Urinary bladder (tissue), 4 donors: ENCODE measurements at places on chromosomes 13 and 19. TPM values are rescaled to one million over a fixed set of nuclear protein-coding genes. Genes with fewer than 3 reads are reported as not detected.

The NCR1 gene
- polyA plus RNA-seq, result 0.13 TPM

The GJB2 gene
- polyA plus RNA-seq, result 3.9 TPM

DNA sequence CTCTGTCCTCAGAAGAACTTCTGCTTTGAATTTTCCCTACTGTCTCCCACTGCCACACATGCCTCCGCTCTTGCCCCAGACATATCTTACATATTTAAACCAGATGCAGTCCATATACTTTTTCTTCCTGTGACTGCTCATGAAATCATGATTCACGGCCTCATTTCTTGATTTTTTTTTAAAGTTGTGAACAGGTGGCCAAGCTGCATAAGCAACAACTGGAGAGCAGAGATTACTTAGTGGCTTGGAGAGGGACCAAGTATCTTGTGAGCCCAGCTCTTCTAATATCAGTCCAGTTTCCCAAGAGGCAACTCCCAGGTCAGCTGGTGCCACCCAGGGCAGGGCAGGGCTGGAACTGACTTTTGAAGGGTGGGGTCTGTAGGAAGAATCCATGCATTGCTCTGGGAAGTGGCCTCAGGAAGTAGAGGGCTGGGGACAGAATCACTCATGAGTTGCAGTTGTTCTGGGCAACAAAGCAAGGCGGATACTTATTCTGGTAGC, 152.4 kb downstream of the LMO7 start:
- DNase-seq, result no peak

- DNase-seq, result no peak
These were observed 29.7 kb downstream of the OLFM2 start for GRCh38 chr19:9906475-9907087.

The TLE2 gene
- polyA plus RNA-seq, result 69.9 TPM

The CAPN12 gene
- 3.2 TPM for polyA plus RNA-seq

DNA sequence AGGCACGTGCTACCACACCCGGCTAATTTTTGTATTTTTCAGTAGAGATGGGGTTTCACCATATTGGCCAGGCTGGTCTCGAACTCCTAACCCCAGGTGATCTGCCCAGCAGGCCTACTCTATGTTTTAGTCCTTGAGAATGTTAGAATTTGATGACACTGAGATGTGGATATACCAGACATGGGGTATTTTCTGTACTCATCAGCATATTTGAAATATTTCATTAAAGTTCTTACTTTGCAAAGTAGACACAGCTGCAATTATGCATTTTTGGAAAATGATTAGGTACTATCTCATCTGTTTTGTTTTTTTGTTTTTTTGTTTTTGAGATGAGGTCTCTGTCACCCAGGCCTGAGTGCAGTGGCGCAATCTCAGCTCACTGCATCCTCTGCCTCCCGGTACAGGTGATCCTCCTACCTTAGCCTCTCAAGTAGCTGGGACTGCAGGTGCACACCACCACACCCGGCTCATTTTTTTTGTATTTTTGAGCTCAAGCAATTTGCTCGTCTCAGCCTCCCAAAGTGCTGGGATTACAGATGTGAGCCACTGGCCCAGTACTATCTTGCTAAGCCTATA, 12.7 kb downstream of the SPINT2 start:
- DNase-seq, result no peak

The CD79A gene
- polyA plus RNA-seq, result 0.80 TPM

DNA sequence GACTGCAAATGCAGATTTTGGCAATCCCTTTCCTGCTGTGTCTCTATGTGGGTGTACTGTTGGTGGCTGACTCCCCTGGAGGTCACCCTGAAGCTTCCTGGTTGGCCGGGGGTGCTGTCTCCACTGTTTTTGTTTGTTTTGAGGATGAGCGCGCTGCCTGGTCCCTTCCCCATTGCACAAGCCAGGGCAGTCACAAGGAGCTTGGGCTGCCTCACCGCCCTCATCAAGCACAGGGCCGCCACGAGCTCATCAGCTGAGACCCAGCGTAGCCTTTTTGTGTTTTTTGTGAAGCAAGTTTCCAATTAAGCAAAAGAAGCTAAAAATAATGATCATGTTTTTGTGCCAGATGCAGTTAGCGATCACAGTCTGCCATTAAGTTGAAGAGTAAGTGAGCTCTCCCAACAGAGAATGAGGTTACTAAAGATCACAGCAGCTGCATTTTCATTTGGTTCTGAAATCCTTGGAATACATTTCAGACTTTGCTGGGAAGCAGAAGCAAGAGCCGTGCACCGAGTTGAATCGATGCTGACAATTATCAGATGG, 57.8 kb downstream of the GGACT start:
- DNase-seq, result no peak

The MAP4K1 gene
- 1.9 TPM for polyA plus RNA-seq

GRCh38 chr13:110509971-110510786, 51.3 kb downstream of the RAB20 start:
- DNase-seq, result no peak

DNA sequence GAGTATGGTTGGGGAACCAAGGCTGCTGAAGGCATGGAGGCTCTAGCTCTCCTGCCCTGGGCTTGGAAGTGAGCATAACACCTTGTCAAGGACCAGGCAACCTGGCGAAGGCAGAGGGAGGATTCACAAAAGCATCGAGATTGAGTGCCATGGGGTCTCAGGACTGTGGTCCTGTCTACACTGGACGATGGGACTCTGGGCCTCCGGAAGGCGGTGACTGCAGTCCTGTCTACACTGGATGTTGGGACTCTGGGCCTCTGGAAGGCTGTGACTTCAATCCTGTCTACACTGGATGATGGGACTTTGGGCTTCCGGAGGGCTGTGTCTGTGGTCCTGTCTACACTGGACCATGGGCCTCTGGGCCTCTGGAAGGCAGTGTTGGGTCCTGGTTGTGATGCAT, 290.4 kb downstream of the TEX29 start:
- DNase-seq, result no peak

- DNase-seq, result no peak
These were observed 38.2 kb upstream of the ZNF492 start for GRCh38 chr19:22595918-22596341.

GRCh38 chr19:3978145-3978544, 7.1 kb downstream of the EEF2 start:
- DNase-seq, result no peak

The LRFN3 gene
- polyA plus RNA-seq, result 17.2 TPM

GRCh38 chr19:18230941-18231734, 4.9 kb upstream of the PDE4C start:
- DNase-seq, result no peak

DNA sequence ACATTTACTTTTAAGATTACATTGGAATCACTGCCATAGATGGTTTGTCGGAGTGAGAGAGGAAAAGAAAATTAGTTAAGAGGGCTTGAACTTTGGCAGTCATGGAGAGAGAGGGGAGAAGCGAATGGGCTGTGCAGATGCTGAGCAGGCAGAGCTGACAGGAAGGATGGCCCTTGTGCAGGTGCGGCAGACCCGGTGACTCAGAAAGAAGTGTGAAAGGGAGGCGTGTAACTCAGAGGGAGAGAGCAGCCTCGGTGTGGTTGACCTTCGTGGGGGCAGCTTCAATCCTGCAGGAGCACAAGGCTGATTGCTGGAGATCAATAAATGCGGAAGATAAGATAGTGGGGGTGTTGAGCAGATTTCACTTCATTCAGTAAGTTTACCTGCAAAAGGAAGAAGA, 76.9 kb downstream of the TNFSF13B start:
- no peak for DNase-seq
